Fibroblast of skin of left biceps (primary cell): ENCODE measurements at places on chromosomes 7 and 10.

DNA sequence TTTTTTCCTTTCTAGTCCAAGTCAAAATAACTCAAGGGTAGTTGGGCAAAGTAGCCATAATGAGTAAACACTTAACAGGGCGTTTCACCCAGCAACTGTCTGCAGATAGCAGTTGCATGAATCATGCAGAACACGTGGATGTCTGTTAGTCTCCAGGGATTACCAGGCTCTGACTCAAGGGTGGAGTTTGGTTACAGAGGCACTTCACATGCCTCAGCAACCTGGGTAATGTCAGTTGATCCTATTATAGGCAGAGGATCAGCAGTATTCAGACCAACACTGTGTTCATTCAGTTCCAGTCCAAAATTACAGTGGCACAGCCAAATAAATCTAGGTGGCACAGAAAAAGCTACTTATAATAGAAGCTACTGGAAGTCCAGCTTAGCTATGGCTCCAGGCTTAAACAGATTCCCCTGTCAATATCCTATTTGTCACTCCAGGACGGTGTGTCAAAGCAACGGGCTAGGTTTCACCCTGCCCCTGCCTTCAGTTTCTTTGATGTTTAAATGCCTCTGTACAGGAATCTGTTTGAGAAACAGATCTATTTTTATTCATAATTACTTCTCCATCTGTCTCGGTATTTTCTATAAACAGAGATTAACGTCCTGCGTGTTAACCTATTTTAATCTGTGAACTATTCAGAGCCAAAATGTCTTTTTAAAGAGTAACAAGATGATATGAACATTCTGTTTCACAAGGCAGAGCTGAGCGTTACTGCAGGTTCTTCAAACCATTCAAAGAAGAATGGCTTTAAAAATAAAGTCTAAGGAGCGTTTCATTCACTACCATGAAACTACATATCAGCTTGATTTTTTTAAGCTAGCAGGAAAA, 162.6 kb upstream of the AKR1E2 start:
- peak; percentile 94 for DNase-seq

GRCh38 chr10:119139464-119140067, 25.9 kb downstream of the SFXN4 start:
- no peak for DNase-seq

- DNase-seq: no peak
These were observed 15.0 kb upstream of the IMPDH1 start for GRCh38 chr7:128424686-128425275.

DNA sequence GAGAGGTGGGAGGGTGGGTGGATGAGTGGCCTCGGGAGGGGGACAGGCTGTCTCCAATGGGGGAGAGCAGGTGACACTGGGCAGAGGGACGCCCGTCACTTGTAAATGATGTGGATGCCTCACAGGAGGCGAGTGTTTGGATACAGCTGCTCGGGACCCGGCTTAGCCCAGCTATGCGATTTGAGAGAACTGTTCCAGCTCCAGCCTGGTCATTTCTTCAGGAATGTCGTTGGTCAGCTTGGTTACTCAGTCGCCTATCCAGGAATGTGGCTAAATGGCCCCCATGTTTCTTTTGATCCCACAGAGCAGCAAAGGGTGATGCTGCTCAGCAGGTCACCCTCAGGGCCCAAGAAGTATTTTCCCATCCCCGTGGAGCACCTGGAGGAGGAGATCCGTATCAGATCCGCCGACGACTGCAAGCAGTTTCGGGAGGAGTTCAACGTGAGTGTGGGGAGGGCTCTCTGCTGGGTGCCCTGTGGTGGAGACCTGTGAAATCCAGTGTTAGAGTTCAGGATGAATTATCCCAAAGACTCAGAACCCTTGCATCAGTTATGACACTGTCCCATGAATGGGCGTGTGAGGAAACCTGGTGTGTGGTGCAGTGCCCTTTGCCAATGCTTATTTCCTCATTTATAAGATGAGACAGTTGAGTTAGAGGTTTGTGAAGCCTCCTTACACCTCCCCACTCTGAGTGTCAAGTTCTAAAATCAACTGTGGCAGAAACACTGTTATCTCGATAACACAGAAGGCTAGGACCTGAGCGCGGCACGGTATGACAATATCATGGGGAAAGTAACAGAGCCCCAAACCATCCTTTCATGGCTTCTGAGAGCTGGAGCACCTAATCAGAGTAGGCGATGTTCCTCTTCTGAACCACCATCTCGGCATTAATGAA, 76.8 kb downstream of the MKI67 start:
- DNase-seq: no peak

GRCh38 chr7:106618480-106618879, 42.5 kb downstream of the CCDC71L start:
- DNase-seq: peak; percentile 65

DNA sequence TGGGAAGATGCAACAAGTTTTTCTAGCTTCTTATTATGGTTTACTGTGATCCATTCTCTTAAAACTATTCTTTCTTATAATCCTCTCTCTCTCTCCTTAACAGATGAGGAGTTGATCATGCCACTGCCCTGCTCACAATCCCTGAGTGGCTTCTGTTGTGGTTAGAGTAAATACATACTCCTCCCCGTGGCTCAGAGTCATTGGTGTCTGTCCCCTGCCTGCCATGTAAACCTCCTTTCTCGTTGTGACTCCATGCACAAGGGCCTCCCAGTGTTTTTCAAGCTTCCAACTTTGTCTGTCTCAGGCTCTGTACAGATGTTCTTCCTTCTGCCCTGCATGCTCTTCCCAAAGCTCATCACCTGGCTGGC, 20.4 kb downstream of the CCNY start:
- DNase-seq: no peak
